ENCODE measurements at places on chromosomes 13 and 19.
A peak's percentile ranks its signal among the peaks of the same experiment; 100 is the strongest.

GRCh38 chr19:19587771-19588170, 30.7 kb downstream of the PBX4 start:
- DNase-seq = no peak

DNA sequence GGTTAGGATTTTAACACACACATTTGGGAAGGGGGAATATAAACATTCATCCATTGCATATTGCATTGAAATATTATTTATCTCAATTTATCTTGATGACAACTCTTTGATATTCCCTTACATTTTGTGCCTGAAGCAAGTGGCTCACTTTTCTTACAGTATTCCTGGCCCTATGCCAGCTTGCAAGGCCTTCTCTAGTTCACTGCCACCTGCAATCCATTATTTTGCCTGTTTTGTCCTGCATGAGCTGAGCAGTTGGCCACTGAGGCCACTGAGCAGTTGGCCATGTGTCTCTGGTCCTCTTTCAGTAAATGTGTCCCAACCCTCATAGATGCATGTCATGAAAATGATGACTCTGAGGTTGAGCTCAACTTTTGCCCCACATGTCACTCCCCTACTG, 49.8 kb downstream of the CBY2 start:
- no peak for DNase-seq

GRCh38 chr19:51822325-51822724, 27.4 kb downstream of the FPR3 start:
- no peak for DNase-seq

- no peak for DNase-seq
Measured at GRCh38 chr13:51585696-51586095, 1.4 kb downstream of the WDFY2 start.

DNA sequence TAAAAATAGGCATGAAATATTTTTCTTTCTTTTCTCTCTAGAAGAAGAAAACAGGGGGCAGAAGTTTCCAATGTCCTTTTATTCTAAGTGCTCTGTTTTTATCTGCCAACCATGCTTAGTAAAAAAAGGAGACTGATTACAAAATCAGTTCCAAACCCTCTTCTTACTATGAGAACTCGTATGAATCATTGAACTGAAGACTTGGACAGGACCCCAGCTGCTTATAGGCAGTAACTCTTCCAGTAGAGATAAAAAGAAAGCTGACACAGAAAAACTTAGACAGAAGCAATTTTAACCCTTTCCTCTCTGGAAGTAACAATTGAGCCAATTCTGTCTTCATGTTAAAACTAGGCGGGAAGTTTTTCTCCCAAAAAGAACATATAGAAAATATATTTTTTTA, 24.5 kb upstream of the FREM2 start:
- DNase-seq = no peak

GRCh38 chr13:35477386-35477946, 977 bp upstream of the MAB21L1 start:
- no peak for DNase-seq

DNA sequence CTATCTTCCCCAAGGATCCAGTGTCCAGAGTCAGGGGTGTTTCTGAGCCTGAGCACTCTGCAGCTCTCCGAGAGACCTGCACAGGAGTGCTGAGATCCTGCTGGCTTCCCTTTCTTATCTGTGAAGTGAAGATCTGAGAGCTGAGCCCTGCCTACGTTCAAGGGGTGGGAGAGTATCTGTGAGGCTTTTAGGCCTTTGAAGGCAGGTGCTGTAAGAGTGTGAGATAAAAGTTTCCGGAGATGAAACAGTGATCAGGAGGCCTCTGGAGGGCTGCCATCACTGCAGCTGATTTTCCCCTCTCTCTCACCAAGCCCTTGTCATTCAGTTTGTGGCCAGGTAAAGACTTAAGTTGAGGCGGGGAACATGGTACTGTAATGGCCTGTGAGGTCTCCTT, 83.1 kb downstream of the AKAP11 start:
- DNase-seq = peak; percentile 79

DNA sequence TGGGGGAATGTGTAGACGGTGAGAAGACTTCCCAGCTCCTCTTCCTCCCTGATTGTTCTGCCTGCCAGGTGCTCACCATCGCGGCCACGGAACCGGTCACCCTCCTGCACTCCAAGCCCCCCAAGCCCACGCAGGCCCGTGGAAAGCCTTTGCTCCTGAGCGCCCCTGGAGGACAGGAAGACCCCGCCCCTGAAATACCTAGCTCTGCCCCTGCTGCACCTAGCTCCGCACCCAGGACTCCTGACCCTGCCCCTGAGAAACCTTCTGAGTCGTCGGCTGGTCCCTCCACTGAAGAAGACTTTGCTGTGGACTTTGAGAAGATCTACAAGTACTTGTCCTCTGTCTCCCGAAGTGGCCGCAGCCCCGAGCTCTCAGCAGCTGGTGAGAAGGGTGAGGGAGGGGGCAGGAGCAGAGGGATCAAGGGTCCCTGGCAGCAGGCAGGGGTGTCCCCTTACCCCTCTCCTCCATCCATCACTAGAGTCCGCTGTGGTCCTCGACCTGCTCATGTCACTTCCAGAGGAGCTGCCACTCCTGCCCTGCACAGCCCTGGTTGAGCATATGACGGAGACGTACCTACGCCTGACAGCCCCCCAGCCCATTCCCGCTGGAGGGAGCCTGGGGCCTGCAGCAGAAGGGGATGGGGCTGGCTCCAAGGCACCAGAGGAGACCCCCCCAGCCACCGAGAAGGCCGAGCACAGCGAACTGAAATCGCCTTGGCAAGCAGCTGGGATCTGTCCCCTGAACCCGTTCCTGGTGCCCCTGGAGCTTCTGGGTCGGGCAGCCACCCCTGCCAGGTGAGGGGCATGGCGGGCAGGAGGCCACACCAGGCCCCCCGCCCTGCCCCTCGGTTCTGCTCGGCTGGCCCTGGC, 2.1 kb downstream of the SNAPC2 start:
- DNase-seq = no peak

DNA sequence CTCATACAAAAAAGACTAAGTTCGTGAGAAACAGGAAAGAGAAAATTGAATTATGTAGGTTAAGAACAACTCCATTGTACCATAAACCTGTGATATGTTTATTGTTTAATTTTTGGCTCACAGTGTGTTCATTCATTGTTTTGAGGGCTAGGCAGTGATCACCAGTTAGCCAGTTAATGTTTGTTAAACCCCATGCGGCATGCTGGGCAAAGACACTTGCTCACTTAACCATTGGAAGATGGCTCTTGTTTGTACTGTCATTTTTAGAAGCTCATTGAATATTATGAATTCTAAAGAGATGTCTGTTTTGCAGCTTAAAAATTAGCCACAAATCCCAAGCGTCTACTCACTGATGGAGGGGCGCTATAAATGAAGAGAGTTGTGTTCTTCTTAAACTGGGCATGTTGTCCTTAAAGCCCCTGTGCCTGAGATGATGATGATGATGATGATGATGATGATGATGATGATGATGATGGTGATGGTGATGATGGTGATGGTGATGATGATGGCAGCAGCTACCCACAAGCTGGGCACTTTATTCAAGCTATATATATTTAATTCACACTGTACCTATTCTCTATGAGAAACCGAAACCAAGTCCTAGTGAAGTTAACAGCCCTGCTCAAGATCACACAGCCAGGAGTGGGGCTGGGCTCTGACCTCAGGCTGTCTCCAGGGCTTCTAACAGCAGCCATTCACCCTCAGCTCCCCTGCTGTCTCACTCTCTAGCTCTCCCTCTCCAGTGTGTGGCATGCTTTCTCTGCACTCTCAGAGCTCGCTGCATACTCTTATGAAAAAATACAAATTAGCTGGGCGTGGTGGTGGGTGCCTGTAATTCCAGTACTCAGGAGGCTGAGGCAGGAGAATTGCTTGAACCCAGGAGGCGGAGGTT, 169.1 kb downstream of the SHISA2 start:
- no peak for DNase-seq

DNA sequence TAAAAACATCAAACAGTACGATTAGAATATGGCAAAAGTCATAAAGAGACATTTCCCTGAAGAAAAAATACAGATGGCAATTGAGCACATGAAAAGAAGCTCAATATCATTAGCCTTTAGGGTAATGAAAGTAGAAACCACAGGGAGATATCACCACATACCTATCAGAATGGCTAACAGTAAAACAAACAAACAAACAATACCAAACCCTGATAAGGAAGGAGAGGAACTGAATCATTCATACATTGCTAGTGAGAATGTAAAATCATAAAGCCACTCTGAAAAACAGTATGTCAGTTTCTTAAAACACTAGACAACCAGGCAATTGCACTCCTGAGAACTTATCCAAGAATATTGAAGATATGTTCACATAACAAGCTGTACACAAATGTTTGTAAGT, 1342.5 kb upstream of the SLC10A2 start:
- DNase-seq = no peak

- peak; percentile 64 for DNase-seq
Measured at GRCh38 chr13:84137292-84137691, 255.0 kb upstream of the SLITRK1 start.

- DNase-seq = no peak
Measured at GRCh38 chr13:20351281-20352022, 119.3 kb upstream of the GJB6 start.

DNA sequence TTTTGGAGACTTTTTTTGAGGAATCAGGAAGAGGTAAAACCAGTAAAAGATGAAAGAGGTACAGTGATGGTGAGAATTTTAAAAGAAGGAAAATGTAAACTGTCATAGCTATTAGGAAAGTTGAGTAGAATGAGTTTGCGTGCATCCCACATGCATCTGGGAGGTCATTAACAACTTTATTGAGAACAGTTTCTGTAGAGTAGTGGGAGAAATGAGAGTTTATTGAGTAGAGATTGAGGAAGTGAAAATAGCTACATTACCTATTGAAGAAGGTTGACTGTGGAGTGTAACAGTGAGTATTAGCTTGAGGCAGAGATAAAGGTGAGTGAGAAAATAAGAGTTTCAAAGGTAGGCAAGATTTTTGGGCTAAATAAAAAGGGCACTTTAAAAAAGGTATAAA, 38.7 kb downstream of the BRCA2 start:
- no peak for DNase-seq

DNA sequence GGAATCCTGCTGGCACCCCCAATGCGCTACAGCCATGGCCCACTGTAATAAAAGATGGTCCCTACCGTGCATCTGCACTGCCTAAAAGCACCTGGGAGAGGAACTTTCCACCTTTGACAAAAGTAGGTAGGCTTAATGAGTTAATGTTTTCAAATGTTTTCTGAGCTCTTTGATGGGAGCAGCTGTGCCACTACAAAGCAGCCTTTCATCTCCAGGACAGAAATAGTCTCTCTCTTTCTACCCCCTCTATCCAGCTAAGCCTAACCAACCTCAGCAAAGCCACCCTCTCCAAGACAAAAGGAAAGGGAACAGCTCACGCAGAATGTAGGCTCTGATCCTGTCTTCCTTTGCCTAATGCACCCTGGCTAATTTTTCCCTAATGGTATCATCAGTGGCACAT, 560.2 kb downstream of the UQCRFS1 start:
- DNase-seq = no peak

DNA sequence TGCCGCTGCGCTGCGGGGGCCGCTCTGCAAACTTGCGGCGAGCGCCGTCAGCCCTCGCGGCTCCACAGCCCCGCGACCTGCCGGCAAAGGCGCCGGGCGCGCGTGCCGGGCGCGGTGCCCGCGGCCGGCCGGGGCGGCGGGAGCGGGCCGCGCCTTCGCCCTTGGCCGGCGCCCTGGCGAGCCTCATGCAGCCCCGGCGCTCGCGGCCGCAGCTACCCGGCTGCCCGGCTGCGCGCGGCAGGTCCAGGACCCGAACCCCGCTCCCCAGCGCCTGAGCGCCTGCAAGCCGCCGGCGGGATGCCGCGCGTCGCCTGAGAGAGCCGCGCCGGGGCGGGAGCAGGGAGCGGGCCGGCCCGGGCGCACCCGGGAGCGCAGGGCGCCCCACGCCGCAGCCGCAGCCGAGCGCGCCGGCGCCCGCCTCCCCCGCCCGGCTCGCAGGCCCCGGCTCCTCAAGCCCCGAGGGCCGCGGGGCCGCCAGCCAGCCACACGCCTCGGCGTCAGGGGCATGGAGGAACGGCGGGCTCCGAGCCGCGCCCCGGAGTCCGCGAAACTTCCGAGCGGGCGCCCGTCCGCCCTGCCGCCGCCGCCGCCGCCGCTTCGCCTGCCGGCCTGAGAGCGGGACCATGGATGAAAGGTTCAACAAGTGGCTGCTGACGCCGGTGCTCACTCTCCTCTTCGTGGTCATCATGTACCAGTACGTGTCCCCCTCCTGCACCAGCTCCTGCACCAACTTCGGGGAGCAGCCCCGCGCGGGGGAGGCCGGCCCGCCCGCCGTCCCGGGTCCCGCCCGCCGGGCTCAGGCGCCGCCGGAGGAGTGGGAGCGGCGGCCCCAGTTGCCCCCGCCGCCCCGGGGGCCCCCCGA, 564 bp downstream of the HS6ST3 start:
- no peak for DNase-seq

DNA sequence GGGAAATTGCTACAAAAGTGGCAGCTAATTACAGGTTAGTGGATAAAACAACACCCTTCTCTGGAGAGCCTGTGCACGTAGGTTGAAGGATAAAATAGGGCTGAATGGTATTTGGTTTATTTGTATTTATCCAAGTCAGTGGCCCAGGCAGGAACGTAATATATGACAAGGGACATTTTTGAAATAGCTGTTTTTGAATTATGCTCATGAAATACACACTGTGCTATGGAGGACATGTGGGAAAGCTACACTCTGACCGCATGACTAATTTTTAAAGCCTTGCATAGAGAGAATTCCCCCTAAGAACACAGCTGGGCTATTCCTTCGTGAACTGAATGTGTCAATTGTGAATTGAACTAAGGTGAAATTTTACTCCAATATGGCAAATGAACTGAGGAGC, 292.1 kb upstream of the MAB21L1 start:
- DNase-seq = no peak

DNA sequence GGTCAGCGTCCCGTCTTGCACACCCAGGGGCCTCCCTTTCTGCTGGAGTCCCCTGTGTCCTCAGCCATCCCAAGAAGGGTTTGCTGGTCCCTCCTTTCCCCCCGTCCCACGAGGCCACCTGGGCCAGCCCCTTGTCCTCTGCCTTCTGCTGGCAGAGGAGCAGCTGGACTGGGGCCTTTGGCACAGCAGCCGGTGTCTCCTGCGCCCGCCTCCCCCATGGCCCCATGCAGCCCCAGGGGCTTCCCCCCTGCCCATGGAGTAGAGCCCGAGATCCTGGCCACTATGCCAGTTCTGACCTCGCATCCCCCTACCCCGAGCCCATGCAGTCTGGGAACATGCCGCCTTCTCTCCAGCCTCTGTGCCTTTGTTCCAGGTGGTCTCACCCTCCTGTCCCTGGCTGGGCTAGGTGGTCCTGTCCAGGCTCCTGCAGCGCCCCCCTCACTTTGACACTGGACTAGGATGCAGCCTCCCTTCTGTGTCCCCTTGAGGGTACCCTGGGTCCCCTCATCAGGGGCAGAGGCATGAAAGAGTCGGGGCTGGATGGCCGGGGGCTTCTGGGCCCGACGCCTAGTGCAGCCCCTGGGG, 5.7 kb upstream of the GARIN5A start:
- no peak for DNase-seq

GRCh38 chr13:41401366-41401765, 56.0 kb upstream of the RGCC start:
- DNase-seq = no peak

DNA sequence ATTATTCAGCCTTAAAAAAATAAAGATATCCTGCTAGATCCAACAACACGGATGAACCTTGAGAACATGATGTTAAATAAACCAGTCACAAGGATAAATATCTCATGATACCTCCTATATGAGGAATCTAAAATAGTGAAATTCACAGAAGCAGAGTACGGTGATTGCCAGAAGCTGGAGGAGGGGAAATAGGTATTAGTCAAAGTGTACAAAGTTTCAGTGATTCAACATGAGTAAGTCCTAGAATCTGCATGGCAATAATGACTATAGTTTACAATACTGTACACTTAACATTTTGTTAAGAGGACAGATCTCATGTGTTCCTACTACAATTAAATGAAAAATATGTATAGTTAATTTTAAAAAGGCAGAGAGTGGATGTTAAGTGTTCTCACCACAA, 206.6 kb upstream of the SLC10A2 start:
- no peak for DNase-seq
